ENCODE measurements at places on chromosomes 6 and 20.

DNA sequence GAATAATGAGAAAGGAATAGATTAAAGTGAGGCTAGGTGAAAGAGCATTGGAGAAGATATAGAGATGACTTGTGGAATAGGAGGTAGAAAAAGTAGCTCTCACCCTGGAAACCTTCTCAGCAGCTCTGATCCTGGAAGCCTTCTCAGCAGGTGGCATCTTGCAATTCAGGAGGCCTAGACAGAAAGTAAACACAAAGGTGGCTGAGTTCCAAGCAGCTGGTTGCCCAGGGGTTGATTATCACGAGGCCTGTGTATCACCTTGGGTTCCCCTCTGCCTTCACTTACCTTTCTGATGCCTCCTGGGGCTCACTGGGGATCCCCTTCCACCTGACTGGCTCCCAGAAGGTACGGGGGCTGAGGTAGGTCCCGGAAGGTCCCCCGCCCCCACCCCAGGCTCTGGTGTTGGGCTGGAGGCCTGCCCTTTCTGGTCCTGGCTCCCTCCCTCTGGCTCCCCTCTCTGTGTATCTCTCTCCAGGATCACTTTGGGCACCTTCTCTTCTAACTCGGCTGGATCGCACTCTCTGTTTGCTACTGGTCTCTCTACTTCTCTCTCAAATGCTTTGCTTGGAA is 9.7 kb downstream of the MDC1 start:
- DNase-seq = peak; percentile 90

- peak; percentile 85 for DNase-seq
Measured at GRCh38 chr6:159042003-159042825, 2.6 kb downstream of the TAGAP start.

- DNase-seq = no peak
Measured at GRCh38 chr6:135861189-135861588, 9.7 kb downstream of the PDE7B start.

DNA sequence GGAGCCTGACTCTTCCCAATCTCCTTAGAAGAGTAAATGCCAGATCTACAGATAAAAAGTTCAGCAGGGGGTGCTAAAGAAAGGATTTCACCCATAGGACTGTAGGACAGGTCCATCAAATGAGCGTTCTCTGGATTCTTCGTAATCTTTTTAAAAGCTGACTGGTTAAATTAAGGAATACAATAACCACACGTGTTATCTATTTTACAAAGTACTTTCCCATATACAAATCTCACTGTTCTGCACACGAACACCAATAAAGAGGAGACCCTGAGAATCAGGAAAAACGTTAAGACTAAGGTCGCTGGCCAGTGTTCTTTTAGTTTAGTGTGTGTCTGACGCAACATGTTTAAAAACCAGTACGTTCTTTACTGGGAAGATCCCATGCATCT is 542 bp downstream of the TUBE1 start:
- DNase-seq = no peak

DNA sequence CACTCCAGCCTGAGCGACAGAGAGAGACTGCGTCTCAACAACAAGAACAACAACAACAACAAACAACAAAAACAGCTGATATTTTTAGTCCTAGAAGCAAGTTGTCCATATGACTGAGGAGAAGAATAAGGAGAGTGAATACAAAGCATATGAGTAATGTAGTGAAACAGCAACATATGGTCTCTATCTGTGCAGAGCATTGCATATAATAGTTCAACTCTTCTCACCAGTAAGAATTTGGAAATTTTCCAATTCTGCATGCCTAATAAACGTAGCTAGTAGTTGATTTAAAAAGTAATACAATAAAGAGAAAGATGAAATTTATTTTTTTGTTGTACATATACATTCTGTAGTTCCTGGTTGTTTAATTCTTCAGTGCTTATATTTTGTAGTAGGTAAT is 129.7 kb upstream of the FAM83B start:
- DNase-seq = no peak

DNA sequence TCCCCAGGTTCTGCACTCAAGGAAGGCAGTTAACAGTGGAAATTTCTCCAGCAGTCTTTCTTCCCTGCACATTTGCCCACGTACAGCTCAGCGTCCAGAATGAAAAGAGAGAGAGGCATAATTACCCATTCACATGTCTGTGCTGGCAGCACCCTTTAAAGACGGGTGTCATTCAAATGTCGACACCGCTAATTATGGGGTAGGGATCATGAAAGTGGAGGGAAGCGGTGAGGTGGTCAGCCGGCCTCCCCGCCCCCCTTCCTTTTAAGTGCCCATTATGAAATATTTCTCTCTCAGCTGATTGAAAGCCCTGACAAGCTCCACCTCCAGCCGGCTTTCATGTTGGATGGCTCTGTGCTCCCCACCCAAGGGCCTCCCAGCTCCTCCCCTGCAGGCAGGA is 246.1 kb downstream of the BMP7 start:
- DNase-seq = no peak

DNA sequence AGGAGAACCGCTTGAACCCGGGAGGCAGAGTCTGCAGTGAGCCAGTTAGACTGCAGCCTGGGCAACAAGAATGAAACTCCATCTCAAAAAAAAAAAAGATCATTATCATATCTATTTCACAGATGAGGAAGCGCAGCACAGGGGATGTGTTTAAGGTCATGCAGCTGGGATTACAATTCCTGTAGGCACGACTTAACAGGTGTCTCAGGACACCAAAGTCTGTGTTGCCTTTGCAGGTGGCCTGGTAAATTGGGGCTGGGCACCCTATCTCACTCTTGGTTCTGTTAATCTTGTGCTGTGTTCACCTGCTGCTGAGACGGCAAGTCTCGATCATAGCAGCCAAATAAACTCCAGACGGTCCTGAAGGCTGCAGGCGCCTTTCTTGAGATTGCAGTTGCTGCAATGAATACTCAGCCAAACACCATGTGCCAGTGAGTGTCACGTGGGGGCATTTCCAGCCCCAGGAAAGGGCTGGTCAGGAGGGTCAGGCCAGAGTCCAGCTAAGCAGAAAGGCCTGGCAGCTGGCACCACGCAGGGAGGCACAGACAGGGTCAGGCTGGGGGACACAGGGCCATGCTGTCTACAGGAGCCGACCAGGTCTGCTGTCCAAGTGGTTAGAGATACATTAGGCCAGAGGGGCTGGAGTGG is 55.8 kb downstream of the FGD2 start:
- DNase-seq = no peak

DNA sequence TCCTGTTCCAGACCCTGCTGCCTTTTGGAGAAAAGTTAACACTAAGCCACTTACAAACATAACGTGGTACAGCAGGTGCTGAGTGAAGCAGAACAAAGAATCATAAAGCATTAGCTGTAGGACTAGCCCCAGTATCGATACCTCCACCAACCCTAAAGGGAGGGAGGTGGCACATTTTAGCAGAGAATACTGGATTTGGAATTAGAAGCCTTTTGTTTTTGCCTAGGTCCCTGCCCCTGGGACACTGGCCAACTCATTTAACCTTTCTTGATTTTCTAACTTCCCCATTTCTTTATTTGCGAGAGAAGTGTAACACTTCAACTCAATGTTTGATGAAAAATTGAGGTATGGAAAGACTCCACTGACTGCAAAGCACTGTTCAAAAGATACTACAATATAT is 93.5 kb downstream of the B3GAT2 start:
- no peak for DNase-seq

DNA sequence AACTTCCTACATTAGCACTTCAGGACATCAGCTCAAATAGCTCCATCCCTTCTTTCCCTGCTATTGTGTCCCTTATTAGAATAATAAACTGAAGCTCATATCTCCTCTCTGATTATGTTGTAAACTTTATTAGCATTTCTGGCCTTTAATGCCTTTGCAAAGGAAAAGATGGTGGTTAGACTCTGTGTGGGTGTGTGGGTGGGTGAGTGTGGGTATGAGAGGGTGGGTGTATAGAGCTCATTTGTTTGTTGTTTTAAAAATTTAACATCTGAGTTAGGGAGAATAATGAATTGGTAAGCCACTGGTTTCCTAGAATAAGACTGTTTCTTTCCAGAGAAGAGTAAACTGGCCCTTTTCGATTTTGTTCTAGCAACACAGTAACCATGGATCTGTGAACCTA is 70.6 kb upstream of the L3MBTL3 start:
- DNase-seq = no peak

DNA sequence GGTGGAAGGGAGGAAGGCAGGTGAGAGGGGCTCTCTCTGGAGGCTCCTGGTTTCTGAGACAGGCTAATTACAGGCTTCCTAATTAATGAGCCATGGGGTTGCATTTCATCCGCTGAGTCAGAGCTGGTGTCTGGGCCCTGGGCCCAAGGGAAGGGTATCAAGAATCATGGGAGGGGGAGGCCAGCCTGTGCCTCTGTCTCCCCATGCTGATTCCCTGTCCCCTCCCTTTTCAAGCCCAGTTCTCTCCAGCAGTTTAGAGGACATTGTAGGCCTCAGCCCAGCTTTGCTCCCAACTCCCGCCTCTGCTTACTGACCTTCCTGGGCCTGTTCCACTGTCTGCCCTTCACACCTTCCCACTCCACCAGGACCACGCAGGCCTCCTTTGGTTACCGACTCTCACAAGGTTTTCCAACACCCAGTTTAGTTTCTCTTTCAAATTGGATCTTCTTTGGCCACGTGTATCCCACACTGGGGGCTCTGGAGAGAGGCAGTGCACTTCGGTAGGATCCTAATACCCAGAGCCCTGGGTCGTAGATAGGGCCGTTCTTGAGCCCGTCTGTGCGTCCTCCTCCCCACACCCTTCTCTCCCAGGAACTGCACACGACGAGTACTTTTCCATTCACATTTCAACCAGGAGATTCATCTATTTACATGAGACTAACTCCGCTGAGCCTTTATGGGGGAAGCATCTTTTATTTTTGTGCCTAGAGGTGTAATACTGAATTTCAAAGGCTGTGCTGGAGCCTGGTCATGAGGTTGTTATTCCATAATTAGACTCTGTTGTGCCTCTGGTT is 18.2 kb upstream of the AVP start:
- no peak for DNase-seq

DNA sequence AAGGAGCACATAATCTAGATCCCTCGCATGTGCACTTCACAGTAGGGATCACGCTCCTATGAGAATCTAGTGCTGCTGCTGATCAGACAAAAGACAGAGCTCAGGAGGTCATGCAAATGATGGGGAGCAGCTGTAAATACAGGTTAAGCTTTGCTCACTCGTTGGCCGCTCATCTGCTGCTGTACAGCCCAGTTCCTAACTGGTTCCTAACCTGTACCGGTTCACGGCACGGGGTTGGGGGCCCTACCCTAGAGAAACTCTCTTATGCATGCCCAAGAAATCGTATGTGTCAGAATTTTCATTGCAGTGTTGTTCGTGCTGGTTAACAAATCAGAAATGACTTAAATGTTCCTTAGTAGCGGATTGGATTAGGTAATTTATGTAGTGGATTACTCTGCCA is 116.1 kb downstream of the CDH26 start:
- DNase-seq = no peak

GRCh38 chr6:149140137-149140909 is 177.2 kb upstream of the TAB2 start:
- DNase-seq = no peak

DNA sequence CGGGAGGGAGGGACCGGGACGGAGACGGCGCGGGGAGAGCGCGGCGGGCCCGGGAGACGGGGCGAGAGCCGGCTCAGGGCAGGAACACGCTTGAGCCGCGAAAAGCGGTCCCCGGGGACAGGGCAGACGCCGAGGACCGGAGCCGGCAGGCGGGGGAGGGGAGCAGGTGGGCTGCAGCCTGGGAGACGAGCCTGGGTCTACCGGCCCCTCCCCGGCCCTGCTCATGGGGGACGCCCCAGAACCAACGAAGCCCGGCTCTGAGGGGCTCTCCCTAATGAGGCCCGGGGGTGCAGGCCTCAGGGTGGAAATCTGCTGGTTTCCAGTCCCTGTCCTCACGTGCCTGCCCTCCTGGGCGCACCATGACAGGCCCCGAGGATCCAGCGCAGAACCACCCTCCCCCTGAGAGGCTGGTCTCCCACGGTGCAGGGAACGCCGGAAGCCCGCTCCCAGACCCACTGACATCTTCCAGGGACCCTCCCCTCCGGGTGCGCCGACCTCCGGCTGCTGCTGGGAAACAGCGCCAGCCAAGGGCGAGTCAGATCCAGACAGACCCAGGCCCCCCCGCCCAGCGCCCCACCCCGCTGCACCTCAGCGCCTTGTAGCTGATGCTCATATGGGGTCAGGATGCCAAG is 571 bp upstream of the EEF1A2 start:
- no peak for DNase-seq

DNA sequence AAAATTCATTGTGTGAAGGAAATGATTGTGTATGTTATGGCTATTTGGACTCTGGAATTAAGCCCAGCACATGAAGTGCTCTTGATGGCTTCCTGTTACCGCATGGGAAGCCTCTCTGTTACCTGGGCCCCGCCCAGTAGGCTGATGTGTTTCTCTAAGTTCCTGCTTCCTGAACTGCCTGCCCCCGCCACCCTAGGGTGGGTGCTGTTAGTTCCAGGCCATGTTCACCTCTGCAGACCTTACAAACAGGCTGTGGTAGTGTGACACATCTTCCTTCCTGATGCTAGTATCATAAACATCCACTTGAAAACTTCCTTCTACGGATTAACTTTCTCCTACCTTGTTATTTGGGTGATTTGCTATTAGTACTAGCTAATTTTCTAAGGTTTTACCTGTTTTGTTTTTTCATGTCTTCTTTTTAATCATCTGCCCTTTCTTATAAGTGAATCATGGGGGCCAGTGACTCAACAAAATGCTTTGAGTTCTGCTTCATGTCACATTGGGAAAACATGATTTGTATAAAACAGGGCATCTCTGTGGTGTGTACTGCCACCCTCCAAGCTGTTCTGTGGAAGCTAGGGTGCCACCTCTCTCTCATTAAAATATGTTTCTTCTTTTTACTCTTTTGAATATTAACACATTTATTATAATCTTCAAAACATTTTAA is 40.6 kb downstream of the SH3BGRL2 start:
- DNase-seq = peak; percentile 96

GRCh38 chr20:36339646-36340592 is 33.8 kb downstream of the DLGAP4 start:
- DNase-seq = no peak

DNA sequence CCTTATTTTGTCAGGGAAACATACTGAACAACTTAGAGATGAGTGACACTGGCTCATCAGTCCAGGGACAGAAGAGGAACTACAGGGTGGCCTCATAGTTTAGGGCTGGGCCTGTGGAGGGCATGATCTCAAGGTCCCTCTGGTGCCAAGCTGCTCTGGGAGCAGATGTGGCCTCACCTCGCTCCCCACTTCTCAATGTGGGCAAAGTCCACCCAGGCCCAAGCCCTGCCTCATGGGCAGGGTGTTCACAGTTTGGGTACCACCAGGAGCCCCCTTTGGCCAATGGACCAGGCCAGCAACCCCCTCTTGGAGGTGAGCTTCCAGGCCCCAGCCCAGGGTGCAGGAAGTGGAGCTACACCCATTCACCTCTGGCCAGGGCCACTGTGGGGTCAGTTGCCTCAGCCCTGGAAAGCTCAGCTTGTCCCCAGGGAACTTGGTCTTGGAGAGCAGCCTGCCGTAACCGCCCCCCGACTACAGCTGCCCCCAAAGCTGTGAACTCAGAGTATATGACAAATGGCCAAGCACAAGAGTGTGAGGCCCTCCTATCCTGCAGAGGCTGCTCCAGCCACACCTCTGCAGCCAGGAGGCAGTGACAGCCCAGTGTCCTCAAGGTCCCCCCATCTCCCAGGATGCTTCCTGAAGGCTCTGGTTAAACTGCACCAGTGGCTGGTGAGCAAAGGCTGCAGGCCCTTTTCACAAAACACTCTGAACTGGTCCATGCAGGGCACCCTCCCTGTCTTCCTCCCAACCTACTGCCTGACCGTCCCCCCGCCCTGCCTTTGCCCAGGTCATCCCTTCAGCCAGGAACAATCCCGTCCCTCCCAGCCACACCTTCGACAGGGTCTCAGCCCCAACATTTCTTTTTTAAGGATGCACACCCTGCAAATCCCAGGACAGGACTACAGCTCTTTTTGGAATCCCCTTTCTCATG is 3.6 kb downstream of the ADISSP start:
- no peak for DNase-seq
